Posterior cingulate gyrus (tissue), 11 donors: ENCODE measurements at places on chromosomes 7 and 10.

DNA sequence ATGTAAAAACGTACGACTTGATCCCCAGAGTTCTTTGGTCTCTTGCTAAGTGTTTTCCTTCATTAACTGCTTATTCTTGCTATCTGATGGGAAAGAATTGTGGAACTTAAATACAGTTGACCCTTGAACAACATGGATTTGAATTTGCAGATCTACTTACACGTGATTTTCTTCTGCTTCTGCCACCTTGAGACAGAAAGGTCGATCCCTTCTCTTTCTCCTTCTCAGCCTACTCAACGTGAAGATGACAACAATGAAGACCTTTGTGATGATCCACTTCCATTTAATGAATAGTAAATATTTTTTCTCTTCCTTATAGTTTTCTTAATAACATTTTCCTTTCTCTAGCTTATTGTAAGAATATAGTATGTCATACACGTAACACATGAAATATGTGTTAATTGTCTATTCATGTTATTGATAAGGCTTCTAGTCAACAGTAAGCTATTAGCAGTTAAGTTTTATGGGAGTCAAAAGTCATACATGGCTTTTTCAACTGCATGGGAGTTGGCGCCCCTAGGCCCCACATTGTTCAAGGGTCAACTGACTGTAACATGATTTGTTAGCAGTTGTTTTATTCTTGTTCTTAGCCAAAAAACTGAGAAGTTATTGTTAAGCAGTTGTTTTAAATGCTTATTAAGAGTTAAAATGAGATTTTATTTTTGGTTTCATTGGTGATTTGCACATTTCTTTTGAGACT is 11.2 kb downstream of the MKLN1 start:
- no peak for DNase-seq

- DNase-seq, result peak; percentile 59
These were observed 11.8 kb upstream of the PRKAR1B start for GRCh38 chr7:738723-739454.

DNA sequence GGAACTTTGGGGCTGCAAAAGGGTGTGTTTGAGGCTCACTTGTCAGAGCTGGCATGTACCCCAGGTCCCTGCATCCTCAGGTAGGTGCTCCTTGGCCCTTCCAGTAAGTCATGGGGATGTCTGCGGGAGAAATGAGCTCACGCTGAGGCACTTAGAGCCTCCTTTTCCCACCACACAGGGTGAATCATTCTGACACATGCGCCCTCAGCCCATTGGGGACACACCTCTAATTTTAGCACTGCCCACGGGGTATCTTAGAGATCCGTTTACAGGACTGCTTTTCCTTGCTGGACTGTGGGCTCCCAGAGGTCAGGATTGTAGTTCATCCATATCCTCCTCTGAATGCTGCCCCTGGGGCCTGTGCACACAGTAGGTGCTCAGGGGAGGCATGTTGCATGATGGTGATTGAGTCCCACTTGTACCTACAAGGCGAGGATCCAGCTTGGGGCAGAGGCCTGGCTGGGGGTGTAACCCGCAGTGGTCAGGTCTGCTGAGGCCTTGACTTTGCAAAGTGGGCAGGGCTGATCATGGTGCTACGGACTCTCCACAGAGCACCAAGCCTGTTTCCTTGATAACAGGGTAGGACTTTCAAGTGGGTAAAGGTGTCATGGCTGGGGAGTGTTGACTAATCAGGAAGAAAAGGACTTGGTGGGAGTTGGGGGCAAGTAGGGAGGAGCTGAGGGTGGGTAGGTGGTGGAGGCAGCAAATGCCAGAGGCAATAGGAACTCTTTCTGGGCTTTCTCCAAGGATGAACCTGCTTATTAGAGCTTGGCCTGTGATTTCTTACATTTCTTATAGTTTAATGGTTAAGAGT is 5.8 kb downstream of the TSPAN15 start:
- DNase-seq, result no peak

DNA sequence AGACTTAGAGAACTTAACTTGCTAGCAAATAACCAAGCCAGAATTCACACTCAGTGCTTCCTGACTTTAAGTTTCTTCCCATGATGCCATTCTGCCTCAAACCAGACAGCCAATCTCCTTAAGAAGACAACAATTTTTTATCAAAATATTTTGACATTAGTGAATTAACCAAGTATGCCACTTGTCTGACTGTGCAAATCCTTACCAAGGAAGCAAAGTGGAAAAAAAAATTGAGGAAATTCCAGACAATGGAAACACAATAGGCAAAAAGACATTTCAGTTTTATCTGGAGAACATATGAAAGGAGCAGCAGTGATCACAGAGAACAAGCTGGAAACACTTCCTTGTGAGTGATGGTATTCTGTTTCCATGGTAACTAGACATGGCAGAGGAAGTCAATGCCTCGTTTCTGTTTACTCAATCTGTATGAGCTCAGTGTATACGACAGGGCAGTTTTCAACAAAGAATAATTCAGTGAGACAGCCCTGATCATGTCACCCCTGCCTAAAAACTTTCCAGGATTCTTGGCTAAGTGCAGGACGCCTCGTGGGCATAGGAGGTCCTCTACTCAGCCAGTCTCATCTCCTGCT is 114.2 kb downstream of the DYNC1I1 start:
- DNase-seq, result no peak

GRCh38 chr10:77865580-77866324 is 60.8 kb downstream of the DLG5 start:
- no peak for DNase-seq
